ENCODE measurements at places on chromosomes 16 and 17.
A peak's percentile ranks its signal among the peaks of the same experiment; 100 is the strongest.

DNA sequence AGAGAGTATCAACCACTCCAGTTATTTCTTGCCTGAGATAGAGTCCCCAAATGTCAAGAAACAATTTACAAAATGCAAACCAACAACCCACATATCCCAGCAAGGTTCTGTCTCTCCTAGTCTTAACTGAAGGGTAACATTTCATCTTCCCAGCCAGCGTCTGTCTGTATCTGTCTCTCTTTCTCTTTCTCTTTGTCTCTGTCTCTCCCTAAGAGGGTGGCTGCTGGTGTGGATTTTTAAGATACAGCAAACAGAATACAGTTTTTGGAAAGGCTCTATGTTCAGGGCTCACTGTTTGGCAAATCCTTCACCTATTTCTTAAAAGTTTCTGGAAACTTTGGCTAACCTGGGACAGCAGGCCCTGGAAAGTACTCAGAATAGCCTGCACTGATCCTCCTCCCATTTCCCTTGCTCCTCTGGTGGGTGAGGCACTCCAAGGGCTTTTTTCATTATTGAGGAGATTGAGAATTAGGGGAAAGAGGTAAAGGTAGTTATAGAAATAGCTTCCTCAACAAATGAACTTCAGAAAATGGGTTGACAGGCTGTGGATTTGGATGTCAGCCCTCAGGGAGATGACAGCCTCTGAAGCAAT, 6.2 kb downstream of the HOXB4 start:
- no peak for DNase-seq

DNA sequence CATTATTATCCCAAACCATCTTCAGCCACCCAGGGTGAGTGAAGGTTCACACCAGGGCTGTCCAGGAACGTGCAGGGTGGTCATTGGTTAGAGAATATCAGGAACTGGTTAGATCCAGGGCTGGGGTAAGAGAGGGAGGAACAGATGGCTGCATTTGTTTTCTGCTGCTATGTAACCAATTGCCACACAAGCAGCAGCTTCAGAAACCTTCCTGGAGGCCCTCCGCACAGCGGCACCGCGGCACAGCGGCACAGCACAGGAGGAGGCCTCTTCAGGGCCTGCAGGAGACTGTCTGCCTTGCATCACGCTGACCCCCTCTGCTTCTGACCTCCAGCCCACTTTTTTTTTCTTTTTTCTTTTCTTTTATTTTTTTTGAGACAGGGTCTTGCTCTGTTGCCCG, 86.1 kb downstream of the KCNJ12 start:
- DNase-seq: no peak

DNA sequence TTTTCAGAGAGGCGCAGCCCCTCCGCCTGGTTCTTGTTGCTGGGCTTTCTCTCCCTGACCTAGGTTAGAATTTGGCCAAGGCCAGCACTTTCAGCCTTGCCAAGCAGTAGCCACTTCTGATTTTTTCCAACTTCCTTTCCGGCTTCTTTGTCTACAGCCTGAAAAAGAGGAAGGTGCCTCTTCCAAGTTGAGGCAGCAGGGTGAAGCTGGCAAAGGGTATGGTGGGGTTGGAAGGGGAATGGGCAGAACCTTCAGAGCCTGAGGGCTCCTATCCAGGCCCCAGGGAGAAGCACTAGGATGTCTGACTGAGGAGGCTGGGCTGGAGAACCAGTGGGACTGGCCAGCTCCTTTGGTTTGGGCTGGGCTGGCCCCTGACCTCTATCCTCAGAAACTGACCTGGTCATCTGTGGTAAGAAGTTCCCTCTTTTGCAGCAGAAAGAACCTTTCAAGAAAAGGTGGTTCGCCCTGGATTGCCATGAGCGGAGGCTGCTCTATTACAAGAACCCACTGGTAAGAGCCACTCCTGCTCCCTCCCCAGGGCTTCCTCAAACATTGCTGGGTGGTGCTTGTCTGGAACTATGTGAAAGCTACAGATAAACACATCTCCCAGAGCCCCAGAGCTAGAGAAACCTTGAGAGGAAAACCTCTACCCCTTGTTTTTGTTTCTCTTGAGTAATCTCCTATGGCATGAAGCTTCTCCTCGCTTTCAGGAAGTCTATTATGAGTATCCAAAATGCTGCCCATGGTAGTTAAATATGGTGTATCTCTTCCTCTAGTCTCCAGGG, 16.6 kb upstream of the RNF135 start:
- no peak for DNase-seq

- DNase-seq: no peak
Observed at GRCh38 chr17:3892095-3892998, 506 bp downstream of the CAMKK1 start.

GRCh38 chr17:83193336-83194185, 114.2 kb downstream of the METRNL start:
- DNase-seq: no peak

DNA sequence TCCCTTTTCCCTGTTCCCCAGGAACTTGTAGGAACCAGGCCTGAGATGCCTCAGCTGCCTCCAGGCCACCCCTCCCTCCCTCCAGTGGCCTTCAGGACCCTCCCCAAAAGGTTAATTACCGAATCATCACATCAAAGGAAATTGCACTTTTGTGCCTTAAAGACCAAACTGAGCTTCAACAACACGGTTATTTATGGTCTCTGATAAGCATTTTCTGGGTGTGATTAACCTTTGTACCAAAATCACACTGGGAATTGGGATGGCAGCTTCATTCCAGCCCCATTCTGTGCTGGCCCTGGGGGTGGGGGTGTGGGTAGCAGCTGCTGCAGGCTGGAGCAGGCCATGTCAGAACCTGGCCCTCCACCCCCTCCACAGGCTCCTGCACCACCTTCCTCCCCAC, 16.7 kb downstream of the CRHR1 start:
- DNase-seq: no peak

DNA sequence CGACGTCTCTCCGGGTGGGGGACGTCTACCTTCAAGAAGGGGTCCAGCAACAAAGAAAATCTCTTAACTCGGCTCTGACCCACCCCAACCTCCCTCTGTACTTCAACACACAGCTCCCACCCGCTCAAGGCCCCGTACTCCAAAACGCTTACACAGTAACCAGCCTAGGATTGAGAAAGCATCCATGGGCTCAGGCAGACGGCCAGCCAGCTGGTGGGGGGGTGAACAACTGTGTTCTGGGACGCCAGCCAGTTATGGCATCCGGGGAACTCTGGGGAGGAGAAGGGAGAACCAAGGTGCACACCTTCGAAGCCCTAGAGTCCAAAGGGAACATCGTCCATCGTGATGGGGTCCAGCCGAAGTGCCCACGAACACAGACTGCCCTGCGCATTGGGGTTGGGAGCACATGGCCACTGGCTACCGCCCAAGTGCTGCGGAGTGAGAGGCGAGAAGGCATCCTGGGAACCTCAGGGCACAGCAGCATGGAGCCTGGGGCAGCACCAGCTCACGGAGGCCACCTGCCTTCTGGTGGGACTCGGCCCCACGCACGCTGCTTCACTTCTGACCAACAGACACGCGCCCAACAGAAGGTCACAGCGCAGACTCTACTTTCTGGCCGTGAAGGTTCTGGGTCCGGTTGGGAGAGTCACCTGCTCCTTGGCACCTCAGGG, 14.3 kb downstream of the SLC16A3 start:
- DNase-seq: peak; percentile 34

- DNase-seq: no peak
Observed at GRCh38 chr16:9056061-9056460, 35.4 kb upstream of the HAPSTR1 start.

- DNase-seq: no peak
Observed at GRCh38 chr16:67537270-67537635, 8.6 kb downstream of the RIPOR1 start.

GRCh38 chr16:54503011-54503855, 216.6 kb upstream of the IRX3 start:
- DNase-seq: no peak

GRCh38 chr17:61255647-61256046, 144.0 kb upstream of the TBX2 start:
- no peak for DNase-seq

- DNase-seq: no peak
Observed at GRCh38 chr17:36641877-36642845, 40.8 kb downstream of the MRM1 start.

GRCh38 chr16:13403326-13403725, 501.9 kb downstream of the SHISA9 start:
- no peak for DNase-seq

- no peak for DNase-seq
Observed at GRCh38 chr17:19614900-19615299, 33.7 kb upstream of the ALDH3A2 start.

DNA sequence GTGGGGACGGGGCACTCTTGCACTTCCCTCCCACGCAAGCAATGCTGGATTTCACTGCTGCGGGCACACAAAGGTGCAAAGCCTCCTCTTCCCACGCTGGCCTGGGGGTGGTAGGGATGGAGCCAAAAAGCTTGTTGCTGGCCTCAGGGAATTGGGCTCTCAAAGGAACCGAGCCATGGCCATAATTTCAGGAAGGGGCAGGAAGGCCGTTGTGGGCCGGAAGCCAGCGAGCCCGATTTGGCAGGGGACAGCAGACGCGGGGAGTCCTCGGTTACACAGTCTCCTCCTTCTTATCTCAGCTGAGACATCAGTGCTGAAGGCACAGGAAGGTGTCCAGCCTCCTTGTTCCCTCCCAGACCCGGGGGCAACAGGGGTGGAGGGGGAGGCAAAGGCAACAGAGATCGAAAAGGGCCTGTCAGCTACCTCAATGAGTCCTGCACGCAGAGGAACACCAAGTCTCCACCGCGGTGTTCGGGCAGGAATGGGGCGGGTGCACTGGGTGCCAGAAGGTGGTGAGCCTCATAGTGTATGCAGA, 59.5 kb downstream of the SLFN11 start:
- DNase-seq: no peak

DNA sequence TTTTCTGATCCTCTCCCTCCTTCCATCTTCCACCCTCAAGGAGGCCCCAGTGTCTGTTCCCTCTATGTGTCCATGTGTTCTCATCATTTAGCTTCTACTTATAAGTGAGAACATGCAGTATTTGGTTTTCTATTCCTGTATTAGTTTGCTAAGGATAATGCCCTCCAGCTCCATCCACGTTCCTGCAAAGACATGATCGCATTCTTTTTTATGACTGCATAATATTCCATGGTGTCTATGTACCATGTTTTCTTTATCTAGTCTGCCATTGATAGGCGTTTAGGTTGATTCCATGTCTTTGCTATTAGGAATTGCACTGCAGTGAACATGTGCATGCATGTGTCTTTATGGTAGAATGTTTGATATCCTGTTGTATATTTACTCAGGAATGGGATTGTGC, 275.1 kb downstream of the BCAS3 start:
- DNase-seq: no peak

GRCh38 chr17:6069539-6070429, at the start of gene WSCD1:
TSS of gene WSCD1 (plus strand) at chr17:6070379. CDS start at chr17:6080659, 10,280 bp downstream.
- DNase-seq: no peak

DNA sequence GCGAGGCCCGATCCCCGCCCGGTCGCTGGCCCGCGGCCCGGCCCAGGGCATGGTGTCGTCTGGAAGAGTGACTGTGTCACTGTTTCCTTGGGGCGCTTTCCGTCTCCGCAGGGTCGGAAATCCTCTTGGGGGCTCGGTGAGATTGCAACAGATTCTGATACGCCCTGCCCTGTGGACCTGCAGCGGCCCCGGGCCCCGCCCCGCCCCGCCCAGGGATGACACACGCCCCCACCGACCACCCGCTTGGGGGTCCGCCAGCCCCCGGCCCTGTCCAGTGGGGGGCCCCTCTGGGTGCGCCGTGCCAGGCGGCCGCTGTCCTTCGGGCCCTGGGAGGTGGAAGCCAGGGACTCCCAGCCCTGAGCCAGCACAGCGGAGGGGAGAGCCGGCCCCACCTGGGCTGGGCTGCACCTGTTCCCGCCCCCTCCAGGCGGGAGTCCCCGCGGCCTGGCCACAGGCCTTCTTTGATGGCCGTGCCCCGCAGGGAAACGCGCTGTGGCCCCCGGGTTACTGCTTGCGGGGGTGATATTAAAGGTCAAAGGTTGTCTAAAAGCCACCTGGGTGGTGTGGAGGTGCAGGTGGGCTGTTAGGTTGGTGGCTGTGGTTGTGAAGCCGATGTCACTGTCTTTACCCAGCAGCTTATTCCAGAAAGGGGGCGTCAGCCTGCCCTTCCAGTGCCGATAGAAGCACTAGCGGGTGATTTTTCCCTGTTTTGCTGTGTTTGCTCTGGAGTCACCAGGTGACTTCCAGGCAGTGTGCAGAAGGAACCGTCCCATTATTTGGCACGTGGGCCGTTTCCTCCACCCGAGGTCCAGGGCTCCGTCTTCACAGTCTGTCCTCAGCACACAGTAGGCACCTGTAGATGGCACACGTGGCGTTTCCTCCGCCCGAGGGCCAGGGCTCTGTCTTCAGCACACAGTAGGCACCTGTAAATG, 752 bp downstream of the TBC1D24 start:
- DNase-seq: no peak

DNA sequence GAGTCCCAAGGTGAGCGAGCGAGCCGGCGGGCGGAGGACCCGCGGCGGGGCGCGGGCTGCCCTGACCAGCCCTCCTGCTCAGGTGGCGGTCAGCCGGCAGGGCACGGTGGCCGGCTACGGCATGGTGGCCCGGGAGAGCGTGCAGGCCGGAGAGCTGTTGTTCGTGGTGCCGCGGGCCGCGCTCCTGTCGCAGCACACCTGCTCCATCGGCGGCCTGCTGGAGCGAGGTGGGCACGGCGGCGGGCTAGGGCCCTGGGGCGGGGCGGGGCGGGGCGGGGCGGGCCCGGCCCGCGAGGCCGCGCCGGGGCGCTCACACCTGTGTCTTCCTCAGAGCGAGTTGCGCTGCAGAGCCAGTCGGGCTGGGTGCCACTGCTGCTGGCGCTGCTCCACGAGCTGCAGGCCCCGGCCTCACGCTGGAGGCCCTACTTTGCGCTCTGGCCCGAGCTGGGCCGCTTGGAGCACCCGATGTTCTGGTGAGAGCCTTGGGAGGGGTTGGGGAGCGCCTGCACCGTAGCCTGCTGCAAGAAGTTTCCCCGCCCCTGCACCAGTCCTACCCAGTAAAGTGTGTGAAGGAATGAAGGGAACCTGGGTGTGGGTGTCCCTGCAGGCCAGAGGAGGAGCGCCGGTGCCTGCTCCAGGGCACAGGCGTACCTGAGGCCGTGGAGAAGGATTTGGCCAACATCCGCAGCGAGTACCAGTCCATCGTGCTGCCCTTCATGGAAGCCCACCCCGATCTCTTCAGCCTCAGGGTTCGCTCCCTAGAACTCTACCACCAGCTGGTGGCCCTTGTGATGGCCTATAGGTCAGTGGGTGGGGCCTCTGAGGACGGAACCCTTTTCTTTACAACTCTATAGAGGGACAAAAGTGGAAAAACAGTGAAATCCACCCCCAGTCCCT, 802 bp downstream of the SETD6 start:
- no peak for DNase-seq

GRCh38 chr16:67668495-67669157, 2.0 kb downstream of the C16orf86 start:
- no peak for DNase-seq

DNA sequence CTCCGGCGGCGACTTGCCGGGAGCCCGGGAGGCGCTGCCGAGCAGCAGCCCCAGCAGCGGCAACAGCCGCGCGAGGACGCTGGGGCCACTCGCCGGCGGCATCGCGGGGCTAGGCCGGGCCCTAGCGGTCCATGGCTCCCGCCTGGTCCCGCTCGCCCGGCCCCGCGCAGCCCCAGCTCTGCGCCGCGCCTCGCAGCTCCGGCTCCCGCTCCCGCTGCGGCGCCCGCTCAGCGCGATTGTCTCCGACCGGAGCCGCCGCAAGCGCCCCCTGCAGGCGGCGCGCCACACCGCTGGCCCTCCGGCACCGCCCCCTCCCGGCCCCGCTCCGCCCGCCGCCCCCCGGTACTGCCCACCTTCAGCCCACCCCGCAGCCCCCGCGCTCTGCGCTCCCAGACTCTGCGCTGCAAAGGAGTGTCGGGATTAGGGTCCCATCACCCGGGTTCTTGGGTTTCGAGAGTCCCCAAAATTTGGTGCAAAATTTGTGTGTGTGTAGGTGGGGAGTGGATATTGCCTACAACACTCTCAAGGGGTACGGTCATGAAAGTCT, at the start of gene FAM171A2:
Gene FAM171A2 (minus strand): TSS at position 241 of the 547 bp plus-strand sequence. CDS start 139 bp downstream, at position 102.
- no peak for DNase-seq

- DNase-seq: no peak
Observed at GRCh38 chr16:14525596-14525995, 104.5 kb downstream of the PARN start.
